ENCODE measurements at places on chromosomes 5 and 9.

DNA sequence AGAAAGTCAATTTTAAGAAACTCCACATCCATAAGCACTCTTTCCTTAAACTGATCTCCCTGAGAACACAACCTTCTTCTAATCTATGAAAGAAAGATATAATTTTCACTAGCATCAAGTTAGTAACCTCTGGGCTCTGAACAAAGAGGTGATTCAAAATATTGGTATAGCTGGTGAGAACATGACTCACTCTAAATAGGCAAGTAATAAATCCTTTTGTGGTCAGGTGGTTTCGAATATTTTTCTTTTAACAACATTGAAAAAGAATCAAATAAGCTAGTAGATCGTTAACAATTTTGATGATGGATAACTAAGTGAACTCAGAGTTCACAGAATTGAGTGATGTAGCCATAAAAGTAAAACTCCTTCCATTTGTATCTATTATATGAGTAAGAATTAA, 150.6 kb upstream of the IQGAP2 start:
- no peak for DNase-seq

- DNase-seq = no peak
Measured at GRCh38 chr5:36656556-36656955, 50.1 kb downstream of the SLC1A3 start.

- peak; percentile 74 for DNase-seq
Measured at GRCh38 chr5:179801304-179802206, 5.1 kb downstream of the MGAT4B start.

DNA sequence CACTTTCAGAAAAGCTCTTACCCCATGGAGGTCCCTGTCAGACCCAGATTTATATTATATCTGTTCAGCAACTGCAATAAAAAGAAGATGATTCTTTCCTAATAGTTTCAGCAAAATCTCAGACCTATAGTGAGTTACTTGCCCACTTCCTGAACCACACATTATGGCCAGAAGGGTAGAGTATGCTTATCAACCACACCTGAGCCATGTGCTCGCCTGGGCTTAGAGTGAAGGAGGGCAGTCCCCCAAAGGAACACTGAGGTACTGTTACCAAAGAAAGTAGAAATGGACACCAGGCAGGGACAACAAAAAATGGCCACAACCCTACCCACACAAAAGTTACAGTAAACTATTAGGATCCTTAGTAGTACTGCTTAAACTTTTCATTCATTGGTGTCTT, 128.7 kb downstream of the ZNF608 start:
- no peak for DNase-seq

DNA sequence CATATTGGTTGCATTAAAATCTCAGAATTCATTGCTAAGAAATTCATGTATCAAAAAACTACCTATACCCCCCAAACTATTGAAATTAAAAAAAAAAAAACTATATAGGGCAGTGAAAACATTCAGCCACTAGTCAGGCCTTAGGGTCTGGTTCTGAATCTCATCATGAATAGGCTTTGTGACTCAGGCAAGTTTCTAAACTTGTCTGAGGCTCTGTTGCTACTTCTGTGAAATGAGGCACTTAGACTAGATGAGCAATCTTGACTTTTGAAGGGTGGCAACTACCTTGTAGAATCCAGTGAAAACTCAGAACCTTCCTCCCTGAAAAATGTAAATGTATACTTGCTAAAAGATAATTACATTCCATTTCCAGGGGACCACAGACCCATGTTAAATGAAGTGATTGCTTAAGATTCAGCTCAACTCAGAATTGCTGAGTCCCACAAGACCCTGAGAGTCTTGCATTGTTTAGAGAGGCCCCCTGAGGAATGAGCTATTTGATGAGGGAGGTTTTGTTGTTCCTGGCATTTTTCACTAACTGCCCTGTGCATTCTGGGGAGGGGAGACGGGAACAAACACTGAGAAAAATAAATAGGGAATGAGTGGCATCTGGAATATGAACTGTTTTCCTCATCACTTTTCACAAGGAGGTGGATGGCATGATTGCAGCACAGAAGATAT, 29.5 kb downstream of the RAI14 start:
- no peak for DNase-seq

- DNase-seq = no peak
Measured at GRCh38 chr5:75368391-75368790, 31.4 kb downstream of the HMGCR start.

GRCh38 chr9:93020151-93020550, 38.4 kb upstream of the SUSD3 start:
- no peak for DNase-seq

DNA sequence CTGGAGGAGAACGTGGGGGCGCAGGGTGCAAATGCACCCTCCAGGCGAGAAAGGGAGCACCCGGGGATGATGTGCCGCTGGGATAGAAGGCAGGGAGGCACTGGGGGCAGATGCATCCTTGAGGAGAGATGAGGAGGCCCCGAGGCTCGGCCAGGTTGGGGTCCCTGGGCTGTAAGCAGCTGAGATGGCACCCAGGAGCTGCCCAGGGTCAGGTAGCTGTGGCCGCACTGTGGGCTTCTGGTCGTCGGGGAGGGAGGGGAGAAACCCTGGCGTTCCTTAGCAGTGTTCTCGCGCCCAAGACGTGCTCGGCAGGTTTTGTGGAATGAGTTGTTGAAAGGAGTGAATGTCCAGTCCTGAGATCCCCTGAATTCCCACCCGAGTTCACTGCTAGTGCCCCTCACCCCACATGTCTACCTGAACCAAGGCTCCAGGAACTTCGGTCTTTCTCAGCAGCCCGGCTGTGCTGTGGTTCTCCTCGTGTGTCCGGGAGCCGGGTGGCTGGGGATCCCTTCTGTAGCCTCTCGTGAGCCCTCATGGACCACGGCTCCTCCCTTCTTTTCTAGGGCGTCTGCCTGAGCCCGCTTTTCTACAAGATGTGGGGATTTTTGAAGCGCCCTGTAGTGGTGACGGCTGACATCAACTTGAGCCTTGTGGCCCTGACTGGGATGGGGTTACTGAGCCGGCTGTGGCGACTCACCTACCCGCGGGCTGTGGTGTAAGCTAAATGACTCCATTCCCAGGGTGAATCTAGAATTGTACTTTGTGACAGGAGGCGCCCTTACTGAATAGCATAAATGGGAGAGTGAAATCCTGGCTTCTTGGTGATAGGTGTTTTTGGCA, 1.1 kb downstream of the POMT1 start:
- DNase-seq = peak; percentile 47

GRCh38 chr5:127785098-127785927, 82.1 kb downstream of the CCDC192 start:
- peak; percentile 3 for DNase-seq

GRCh38 chr5:137265457-137265856, 233.7 kb downstream of the SPOCK1 start:
- DNase-seq = no peak

- DNase-seq = no peak
Measured at GRCh38 chr9:5644501-5644900, 15.6 kb downstream of the RIC1 start.

GRCh38 chr5:98698359-98698758, 75.1 kb upstream of the RGMB start:
- no peak for DNase-seq

- DNase-seq = no peak
Measured at GRCh38 chr5:168177831-168178450, 113.5 kb upstream of the WWC1 start.

DNA sequence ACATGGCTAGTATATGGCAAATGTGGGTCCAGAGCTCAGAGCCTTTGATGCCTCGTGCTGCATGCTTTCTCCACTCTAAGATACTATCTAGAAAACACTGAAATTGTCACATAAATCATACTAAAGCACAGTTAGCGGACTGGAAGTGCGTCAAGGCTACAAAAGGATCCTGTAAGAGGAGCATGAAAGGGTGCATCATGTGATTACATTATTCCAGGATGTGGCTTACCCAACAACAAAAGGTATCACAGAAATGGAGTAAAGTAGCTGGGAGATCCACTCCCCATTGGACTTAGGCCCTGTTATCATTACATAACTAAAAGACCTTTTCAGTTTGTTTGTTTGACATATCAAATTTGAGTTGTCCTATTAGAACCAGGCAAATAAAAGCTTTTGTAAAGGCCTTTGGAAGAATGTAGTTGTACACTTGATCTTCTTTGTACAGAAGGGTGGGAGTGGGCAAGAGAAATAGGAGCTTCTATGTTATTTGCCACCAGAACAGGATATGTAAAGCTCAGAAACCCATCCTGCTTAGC, 6.9 kb downstream of the SLC31A1 start:
- peak; percentile 60 for DNase-seq

DNA sequence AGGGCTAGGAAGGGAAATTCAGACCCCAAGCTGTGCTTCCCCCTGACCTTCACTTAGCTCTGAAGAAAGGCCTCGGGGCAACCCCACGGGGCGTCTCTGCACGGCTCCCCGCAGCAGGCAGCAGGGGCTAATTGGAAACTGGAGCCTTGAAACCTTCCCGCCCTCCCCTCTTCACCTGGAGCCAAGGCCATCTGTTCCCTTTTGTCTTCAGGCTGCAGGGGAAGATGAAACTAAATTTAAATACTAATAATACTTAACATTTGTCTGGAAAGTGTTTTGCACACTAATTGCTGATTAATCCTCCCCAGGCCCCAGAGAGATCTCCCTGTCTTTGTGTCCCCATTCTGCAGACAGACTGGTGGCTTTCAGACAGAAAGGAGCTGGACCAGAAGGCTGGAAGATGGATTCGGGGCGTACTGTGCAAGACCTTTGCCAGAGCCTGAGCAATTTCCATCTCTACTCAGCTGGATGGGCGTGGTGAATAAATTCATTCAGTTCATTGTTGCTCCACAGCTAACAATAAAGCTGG, 34.1 kb upstream of the CPLX2 start:
- DNase-seq = no peak

GRCh38 chr9:125626187-125626586, 80.8 kb downstream of the MAPKAP1 start:
- DNase-seq = peak; percentile 48

DNA sequence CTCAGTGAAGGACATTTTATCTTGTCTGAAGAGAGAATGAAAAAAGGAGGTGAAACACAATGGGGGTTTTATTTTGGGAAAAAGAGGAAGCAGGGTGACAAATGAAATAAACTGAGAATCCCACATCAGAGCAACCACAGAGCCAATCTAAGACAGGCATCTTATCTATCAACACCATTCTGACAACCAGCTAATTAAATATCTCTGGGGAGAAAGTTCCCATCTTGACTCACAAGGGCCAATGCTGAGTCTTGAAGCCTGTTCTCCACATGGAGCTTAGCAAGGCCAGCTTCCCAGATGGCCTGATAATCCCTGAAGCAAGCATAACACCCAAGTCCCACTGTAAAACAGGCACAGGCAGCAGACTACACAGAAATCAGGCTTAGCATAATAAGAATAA, 30.4 kb downstream of the DPYSL3 start:
- peak; percentile 90 for DNase-seq

- no peak for DNase-seq
Measured at GRCh38 chr5:164233791-164234190, 728.4 kb downstream of the MAT2B start.

- DNase-seq = no peak
Measured at GRCh38 chr5:6859951-6860638, 146.9 kb downstream of the TENT4A start.
